ENCODE measurements at places on chromosomes 3 and 15. TPM values are rescaled to one million over a fixed set of nuclear protein-coding genes. Genes with fewer than 3 reads are reported as not detected.

Gene GOLGA6D
- total RNA-seq: not detected

Gene SLC9A9
- 32.8 TPM for total RNA-seq

Gene CLDN11
- total RNA-seq: 661 TPM

Gene BCL2A1
- total RNA-seq: not detected

Gene RCCD1
- total RNA-seq: 22.7 TPM

Gene XCR1
- total RNA-seq: not detected

Gene SCG5
- 16.7 TPM for total RNA-seq

Gene BLM
- total RNA-seq: 3.8 TPM

Gene LRRC31
- total RNA-seq: not detected

Gene RAB5A
- 13.7 TPM for total RNA-seq

Gene DPPA4
- not detected for total RNA-seq

Gene CHRNA7
- 0.18 TPM for total RNA-seq

Gene CCDC9B
- 16.2 TPM for total RNA-seq

Gene IMPG2
- 0.65 TPM for total RNA-seq

Gene INSYN1
- 1.2 TPM for total RNA-seq

Gene IQCH
- total RNA-seq: 0.74 TPM
